ENCODE measurements at places on chromosomes 5 and 9. TPM values are rescaled to one million over a fixed set of nuclear protein-coding genes. Genes with fewer than 3 reads are reported as not detected.

Gene NOXA1
- 4.7 TPM for total RNA-seq

Gene CCL21
- total RNA-seq = not detected

Gene RAB3C
- total RNA-seq = not detected

Gene PCDHB6
- not detected for total RNA-seq

Gene EXOSC2
- total RNA-seq = 40.7 TPM

Gene SLC4A9
- total RNA-seq = not detected

Gene CDC20B
- total RNA-seq = not detected

Gene PTPRD
- total RNA-seq = not detected

Gene SOWAHA
- total RNA-seq = not detected

Gene IFNE
- not detected for total RNA-seq

Gene TUSC1
- not detected for total RNA-seq

Gene SLC22A4
- 2.3 TPM for total RNA-seq

Gene PCDHGA10
- total RNA-seq = 2.6 TPM

Gene SPINK7
- total RNA-seq = not detected

Gene SPATA31C2
- total RNA-seq = not detected

Gene SLCO6A1
- total RNA-seq = not detected

Gene SPINK6
- not detected for total RNA-seq

Gene ANKRD31
- total RNA-seq = 0.09 TPM

Gene CAMK2A
- not detected for total RNA-seq

Gene LCN6
- not detected for total RNA-seq

Gene CBY3
- not detected for total RNA-seq

Gene ANXA2R
- total RNA-seq = 55.2 TPM

Gene ACTBL2
- not detected for total RNA-seq

Gene CARD19
- 30.7 TPM for total RNA-seq

Gene PCDHA6
- total RNA-seq = not detected

Gene IFNA13
- not detected for total RNA-seq

Gene DMRT2
- not detected for total RNA-seq

Gene NNT
- 57.0 TPM for total RNA-seq

Gene UGT3A1
- not detected for total RNA-seq

Gene KIAA1958
- total RNA-seq = 5.4 TPM

Gene TRIM7
- not detected for total RNA-seq

Gene CKMT2
- not detected for total RNA-seq

Gene SEMA5A
- 0.15 TPM for total RNA-seq

Gene IFNA17
- not detected for total RNA-seq

Gene SPATA9
- total RNA-seq = 2.0 TPM

Gene SH3TC2
- total RNA-seq = 0.11 TPM

Gene GPR151
- total RNA-seq = not detected

Gene SLC6A7
- total RNA-seq = not detected

Gene GRIA1
- not detected for total RNA-seq

Gene TTC39B
- 54.2 TPM for total RNA-seq

Gene TTC23L
- total RNA-seq = 0.48 TPM

Gene LURAP1L
- total RNA-seq = not detected

Gene PCDHAC2
- total RNA-seq = not detected
